ENCODE measurements at places on chromosomes 11 and 22.

DNA sequence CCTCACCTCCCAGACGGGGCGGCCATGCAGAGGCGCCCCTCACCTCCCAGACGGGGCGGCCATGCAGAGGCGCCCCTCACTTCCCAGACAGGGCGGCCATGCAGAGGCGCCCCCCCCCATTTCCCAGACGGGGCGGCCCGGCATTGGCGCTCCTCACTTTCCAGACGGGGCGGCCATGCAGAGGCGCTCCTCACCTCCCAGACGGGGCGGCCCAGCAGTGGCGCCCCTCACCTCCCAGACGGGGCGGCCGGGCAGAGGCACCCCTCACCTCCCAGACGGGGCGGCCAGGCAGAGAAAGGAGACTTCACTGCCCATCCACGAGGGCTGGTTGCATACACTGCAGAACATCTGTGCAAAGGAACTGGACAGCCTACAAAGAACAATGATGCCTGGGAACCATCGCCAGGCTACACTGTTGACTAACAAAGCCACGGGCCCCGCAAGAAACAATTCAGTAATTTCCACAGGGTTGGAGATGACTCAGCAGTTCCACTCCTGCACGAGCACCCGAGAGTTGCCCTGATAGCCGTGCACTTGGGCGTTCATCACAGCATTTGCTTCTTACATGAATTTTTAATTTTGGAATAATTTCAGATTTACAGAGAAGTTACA lies 58.7 kb downstream of the CTTN start:
- DNase-seq: no peak

DNA sequence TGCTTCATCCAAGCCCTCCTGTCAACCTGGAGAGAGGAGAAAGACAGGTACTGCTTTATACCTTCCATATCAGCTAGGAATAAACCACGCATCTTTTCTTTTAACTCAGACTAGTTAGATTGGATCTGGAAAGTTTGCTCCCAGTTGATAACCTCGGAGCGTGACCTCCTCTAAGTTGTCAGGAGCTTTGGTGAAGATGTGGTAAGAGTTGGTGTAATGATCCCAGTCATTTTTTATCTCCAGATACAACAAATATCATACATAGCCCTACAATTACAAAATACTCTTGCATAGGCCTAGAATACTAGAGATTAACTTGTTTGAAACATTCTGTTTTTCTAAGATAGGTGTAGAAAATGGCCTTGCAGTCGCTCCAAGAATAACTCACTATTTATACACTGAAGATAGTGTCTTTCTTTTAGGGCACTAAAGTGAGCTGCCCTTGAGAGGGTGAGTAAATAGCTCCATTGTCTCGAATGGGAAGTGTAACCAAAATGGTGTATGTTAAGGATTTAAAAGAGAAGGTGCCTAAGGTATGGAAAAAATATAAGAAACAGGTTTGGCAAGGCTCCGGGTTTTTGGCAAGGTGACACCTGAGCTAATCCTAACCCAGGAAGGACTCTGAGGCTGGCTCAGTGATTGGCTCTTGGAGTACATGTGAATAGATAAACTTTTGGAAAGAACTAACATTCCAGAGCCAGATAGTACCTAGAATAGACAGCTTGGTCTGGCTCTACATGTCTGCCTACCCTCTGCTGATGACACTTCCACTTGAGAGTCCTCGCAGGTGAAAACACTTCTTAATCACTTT lies 59.4 kb downstream of the GLYATL1 start:
- DNase-seq: no peak

DNA sequence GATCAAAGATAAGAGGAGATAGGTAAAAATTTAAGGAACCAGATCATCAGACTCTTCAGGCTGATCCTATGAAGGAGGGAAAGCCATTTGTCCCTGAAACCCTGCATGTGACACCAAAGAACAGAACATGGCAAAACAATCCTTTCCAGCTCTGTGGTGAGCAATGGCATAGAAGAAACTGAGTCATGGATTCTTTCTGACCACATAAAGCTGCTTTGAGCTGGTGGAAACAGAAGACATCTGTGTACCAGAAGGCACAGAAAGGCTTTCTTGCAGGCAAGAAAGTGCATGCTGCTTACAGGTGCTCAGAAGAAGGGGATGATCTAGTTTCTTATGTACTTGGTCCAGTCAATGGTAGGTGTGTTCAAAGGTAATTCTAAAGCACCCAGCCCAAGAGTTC lies 45.0 kb upstream of the APOA1 start:
- DNase-seq: no peak

GRCh38 chr11:47560426-47560825 lies 5.0 kb upstream of the PTPMT1 start:
- no peak for DNase-seq

DNA sequence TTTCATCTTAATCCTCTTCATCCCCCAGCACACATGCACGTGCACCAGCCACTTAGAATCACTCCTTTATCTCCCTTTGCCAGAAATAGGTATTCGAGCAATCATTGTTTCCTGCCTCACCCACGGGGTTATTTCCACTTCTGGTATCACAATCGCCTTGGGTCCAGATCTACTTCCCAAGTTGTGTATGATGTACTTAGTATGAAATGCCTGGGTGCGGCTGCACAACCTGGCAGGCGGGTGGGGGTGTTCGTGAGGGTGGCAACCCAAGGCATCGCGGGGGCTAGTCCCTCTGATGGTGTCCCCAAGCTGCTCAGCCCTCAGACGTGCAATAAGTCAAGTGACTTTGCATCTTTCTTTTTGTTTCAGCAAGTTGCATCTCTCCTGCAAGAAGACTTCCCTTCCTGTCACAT lies 475.6 kb downstream of the MIAT start:
- no peak for DNase-seq

- no peak for DNase-seq
Observed at GRCh38 chr11:105241136-105241535, 101.6 kb upstream of the CARD18 start.

DNA sequence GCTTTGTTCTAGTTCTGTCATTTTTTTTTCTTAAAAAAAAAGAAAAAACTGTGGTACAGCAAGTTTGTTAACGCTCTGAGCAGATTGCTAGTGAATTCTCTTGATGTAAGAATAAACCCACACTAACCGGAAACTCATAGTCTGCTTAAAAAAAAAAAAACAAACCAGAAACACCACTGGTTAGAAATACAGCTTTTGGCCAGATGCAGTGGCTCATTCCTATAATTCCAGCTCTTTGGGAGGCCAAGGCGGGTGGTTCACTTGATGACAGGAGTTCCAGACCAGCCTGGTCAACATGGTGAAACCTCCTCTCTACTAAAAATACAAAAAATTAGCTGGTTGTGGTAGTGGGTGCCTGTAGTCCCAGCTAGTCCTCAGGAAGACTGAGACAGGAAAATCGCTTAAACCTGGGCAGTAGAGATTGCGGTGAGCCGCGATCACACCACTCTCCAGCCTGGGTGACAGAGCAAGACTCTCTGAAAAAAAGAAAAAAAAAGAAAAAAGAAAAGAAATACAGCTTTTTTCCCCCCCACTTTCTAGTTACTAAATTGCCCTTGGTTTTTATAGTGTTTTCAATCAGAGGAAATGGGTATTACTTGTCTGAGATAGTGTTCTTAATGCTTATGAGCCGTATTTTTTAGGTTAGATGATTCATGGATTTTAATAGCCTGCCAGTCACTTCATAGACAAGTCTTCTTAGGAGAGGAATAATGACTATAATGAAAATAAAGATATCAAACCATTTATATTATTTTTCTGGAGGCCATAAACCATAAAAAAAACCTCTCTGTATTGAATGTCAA lies 222.8 kb downstream of the DDX10 start:
- DNase-seq: no peak

DNA sequence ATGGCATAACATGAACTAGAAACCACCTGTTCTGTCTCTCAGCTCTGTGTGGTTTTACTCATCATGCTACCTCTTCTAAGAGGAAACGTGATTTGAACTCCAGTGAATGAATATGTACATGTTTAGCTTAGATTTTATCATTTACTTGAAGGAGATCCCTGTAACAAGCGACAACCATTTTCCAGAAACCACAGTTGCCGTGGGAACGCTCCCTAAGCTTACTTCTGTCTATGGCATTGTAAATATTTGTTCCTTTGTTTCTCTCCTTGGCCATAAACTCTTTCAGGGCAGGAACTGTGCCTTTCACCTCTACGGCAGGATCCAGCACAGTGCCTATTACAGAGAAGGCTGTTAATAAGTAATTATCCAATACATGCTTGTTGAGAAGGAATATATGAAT lies 17.1 kb upstream of the TPH1 start:
- no peak for DNase-seq

- no peak for DNase-seq
Observed at GRCh38 chr22:45317551-45318167, 7.9 kb downstream of the FAM118A start.

DNA sequence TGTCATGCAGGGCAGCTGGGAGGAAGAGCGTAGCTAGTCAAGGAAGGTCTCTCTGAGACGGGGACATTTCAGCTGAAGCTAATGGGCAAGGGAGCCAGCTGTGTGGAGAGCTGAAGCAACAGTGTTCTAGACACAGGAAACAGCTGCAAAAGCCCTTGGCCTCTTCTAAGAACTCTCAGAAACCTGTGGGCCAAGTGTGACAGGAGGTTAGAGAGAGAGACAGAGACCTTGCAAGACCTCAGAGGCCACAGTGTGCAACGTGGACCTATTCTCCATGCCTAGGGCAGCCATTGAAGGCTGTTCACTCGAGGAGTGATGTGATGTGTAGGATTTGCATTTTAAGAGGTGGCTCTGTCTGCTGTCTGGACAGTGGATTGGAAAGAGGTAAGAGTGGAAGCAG lies 48.7 kb upstream of the TNRC6B start:
- DNase-seq: no peak

DNA sequence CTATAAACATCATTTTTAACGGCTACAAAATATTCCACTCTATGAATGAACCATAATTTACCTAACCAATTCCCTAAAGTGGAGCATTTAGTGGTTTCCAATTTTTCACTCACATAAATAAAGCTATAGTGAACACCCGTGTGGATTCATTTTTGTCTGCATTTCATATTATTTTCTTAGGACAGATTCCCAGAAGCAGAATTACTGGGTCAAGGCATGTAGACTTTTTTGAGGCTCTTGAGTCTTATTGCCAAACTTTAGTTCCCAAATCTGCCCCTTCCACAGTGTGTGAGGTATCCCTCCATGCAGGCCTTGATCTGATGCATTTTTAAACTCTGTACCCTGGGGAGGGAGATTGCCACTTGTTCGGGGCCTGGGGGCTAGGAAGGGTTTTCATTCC lies 198.2 kb downstream of the TENM4 start:
- DNase-seq: no peak

DNA sequence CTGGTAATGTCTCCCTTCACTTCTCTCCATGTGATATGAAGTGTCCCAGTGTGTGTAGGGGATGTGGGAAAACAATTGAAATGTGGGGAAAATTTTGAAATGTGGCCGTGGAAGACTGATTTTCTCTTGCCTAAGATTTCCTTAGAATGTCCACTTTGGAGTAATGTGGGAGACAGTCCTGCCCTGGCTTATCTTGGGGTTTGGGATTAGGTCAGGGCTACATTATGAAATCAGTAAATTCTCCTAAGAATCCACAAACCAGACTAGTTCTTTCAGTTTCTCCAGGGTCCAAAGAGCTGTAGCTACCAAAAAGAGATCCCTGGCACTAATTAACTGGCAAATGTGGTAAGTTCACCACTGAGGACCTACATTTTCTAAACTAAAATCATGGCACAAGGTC lies 22.8 kb downstream of the YPEL4 start:
- DNase-seq: no peak

- no peak for DNase-seq
Observed at GRCh38 chr11:70699294-70700221, 301.2 kb downstream of the CTTN start.

DNA sequence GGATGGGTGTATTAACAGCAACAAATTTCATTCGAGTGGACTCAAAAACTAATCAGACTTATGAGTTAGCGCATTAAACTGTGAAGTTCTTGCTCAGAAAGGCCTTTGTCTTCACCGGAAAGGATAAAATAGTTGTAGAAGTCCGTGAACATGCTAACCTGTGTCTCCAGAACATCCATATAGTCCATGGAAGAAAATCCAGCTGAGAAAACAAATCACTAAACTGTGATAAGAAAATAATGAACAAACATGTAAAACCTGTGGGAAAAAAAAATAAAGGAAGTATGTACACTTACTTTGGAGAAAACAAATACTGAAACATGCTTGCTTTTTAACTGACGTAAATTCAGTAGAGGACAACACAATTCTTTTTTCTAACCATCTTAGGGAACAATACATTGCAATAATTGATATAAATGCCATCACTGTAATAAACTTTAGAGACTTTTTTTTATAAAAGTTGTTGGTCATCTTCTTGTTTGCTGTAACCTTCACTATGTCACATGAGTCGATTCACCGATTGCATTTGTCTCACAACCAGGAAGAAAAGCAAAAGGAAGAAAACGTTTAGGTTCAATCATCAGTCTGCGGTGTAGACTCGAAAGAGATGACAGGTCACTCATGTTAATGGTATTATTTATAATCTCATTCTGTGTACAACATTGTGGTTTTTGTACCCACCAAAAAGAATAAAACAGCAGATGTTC lies 41.9 kb downstream of the MSANTD4 start:
- DNase-seq: no peak

- no peak for DNase-seq
Observed at GRCh38 chr11:124788521-124788920, 11.7 kb downstream of the MSANTD2 start.

DNA sequence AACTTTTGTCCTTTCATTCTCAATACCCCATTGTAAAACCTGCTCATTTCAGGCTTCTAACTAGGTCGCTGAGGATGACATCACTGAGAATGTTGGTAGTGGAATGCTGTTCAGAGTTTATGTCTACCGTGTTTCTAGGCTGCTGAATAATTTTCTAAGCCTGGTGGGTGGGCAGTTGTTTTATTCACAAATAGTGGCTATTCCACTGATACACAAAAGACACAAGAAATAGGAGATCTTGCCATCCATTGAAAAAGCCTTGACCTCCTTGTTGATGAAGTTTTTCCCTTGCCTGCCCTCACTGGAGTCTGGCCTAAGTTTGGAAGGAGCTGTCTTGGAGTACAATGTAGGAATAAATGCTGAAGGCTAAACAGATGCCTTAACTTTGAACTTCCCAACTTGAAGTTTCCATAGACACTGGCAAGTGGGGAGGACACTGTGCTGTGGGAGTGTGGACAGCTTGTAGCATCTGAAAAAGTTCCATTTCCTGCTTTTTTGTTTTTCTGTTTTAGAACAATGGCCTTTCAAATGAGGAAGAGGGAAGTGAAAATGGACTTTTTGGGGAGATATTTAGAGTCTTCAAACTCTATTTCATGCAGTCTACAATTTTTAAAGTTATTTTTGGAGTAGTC lies 59.2 kb downstream of the TRIM44 start:
- no peak for DNase-seq

GRCh38 chr11:34387653-34388052 lies 29.8 kb upstream of the ABTB2 start:
- no peak for DNase-seq

DNA sequence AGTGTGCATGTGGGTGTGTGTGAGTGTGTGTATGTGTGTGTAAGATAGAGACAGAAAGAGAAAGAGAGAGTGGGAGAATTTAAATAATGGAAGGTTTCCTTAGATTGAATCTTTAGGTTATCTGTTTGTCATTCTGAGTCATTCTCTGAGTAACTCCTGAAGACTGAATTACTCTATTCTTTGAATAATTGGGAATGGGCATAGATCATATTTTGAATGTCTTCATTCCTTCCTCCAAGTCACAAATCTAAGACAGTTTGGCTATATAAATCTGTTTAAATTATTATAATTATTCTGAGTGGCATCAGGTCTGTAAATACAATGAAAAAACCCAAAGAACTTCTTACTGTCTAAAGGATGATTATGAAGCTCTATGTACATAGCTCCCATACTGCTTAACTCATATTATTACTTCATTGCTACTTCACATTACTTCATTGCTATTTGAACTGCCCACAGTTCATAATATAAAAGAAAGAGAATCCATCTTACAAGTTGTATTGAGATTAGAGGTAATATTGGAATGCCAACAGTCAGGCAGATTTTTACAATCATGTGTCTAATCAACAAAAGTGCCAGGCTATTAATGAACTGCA lies 346.6 kb upstream of the CCDC179 start:
- no peak for DNase-seq
